Thoracic aorta endothelial cell (primary cell): ENCODE measurements at places on chromosomes 16 and 17. TPM values are rescaled to one million over a fixed set of nuclear protein-coding genes. Genes with fewer than 3 reads are reported as not detected.

The KRT36 gene
- not detected in 2 replicates for total RNA-seq

The GINS3 gene
- 15.5 and 15.7 TPM in 2 replicates for total RNA-seq

The GPR179 gene
- total RNA-seq: not detected in 2 replicates

The KRT27 gene
- total RNA-seq: not detected in 2 replicates
